ENCODE measurements at places on chromosomes 7 and 10.

DNA sequence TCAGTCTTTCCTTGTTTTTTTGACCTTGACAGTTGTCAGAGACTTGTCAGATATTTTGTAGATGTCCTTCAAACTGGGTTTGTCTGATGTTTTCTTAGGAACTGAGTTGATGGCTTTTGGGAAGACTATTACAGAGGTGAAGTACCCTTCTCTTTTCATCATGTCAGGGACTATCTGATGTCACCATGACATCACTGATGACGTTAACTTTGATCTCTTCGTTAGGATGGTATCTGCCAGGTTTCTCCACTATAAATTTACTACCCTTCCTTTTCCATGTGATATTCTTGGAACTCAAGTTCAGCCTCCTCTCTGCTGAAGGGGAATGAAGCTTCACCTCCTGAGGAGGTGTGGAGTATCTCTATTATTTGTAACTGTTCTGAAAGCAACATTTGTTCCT lies 78.5 kb downstream of the SUGCT start:
- DNase-seq: no peak

GRCh38 chr7:98640375-98640774 lies 23.3 kb downstream of the NPTX2 start:
- no peak for DNase-seq

DNA sequence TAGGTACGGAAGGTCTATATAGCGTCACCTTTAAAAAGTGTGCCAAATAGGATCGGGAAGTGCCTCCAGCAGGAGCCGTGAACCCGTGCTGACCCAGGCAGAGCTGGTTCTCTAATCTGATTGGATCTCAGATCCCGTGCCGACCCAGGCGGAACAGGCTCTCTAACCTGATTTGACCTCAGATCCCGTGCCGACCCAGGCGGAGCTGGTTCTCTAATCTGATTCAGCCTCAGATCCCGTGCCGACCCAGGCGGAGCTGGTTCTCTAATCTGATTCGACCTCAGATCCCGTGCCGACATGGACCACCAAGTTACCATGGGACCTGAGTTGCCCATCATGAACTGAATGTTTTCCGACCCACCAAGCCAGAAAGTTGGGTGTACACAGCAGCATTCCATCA lies 463.9 kb downstream of the PTPRN2 start:
- DNase-seq: no peak

DNA sequence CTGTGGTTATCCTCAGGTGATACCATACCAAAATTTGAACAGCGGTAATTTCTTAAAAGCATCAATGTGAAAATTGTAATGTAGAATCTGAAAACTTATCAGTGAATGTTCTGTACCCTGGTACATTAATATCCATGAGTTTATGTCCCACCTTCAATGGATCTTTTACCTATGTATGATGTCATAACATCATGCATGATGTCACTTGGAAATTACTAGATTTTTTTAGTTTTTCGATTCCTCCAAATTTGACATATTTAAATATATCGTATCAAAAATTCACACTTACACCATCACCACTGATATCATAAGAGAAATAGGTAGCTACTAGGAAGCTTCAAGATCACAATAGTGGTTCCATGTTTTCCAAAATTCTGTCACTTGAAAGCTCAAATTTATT lies 95.0 kb upstream of the AKR1E2 start:
- no peak for DNase-seq

GRCh38 chr10:92699518-92700381 lies 10.0 kb downstream of the HHEX start:
- no peak for DNase-seq

DNA sequence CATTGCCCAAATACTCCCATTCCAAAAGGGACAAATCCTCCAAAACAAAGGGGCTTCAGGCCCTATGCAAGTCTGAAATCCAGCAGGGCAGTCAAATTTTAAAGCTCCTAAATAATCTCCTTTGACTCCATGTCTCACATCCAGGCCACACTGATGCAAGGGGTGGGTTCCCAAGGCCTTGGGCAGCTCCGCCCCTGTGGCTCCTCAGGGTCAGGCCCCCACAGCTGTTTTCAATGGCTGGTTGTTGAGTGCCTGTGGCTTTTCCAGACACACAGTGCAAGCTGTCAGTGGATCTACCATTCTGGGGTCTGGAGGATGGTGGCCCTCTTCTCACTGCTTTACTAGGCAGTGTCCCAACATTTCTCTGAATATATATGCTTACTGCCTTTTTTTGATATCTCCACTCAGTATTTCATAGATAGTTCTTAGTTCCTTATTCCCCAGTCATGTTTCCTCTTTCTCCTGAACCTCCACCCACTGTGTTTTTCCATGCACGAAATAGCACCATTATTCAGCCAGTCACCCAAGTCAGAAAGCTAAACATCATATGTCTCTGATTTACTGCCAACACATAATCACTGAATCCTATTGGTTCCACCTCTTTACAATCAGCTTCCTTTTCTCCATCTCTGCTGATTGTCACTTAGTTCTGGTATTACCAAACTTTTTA lies 172.6 kb upstream of the CACNA2D1 start:
- no peak for DNase-seq

- no peak for DNase-seq
Observed at GRCh38 chr10:112966194-112966855, 16.3 kb downstream of the TCF7L2 start.

DNA sequence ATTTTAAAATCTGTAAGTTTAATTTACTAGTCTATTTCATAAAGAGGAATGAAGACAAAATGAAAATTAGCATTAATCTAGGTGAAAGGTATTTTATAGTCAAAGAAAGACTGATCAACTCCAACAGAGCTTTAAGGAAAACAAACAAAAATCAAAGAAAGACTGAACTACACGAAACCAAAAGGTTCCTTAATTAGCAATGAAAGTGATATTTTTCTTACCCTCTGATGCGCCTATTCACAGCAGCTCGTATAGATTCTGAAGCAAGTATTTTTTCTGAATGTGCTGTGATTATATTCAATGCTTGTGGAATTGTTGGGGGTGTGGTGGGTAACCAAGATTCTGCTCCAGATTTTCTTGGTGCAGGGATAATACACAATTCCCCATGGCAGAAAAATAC lies 11.8 kb downstream of the ECD start:
- no peak for DNase-seq

DNA sequence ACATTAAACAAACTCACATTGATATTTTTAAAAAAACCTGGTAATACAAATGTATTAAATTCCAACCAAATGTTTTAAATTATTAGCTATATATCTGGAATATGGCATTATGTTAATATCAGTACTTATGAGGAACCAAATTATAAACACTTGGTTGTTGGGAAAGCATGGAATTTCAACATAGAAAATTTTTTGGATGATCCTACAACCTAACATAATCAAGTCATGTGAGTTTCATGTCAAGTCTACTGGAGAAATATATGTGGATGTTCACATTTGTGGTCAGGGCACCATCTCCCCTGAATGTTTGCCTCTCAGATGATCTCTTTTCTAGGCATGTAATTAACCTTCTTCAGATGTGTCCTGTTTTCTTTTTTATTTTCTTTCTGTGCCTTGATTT lies 5.2 kb upstream of the POT1 start:
- DNase-seq: no peak

GRCh38 chr10:101165736-101166135 lies 34.6 kb downstream of the TLX1 start:
- DNase-seq: no peak

DNA sequence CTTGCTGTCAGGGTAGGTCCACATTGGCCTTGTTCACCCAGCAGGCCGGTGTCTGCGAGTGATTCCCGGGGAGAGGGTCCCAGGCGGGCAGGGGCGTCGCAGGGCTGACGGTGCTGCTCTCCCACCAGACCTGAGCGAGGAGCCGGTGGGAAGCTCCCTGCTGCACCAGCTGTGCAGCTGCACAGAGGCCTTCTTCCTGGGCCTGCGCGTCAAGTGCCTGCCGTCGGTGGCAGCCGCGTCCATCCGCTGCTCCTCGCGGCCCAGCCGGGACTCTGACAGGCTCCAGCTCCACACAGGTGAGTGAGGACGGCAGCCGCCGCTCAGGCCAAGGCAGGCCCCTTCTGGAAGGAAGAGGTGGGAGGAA lies 14.6 kb downstream of the AMZ1 start:
- DNase-seq: no peak

DNA sequence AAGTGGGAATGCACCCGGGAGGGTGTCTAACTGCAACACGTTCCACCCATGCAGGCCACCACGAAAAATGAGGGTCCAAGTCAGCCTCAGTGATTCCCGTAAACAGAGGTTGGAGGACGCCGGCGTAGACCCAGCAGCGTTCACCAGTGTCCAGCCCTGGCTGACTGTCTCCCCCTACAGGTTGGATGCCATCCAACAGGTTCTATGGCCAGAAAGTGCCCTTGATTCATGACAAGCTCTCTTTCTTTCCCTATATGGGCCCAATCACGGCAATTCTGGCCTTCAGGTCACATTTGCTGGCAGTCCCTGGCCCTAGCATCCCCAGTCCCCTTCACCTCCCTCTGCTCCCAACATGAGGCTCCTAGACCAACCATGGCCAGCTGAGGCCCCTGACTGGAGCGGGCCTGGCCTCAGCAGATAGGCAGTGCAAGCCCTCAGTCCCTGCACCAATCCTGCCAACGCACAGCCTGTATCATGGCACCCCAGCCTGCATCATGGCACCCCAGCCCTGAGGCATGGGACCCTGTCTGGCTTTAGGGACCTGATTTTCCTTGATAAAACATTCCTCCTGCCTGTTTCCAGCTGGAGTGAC lies 227.4 kb downstream of the GRID1 start:
- DNase-seq: no peak

DNA sequence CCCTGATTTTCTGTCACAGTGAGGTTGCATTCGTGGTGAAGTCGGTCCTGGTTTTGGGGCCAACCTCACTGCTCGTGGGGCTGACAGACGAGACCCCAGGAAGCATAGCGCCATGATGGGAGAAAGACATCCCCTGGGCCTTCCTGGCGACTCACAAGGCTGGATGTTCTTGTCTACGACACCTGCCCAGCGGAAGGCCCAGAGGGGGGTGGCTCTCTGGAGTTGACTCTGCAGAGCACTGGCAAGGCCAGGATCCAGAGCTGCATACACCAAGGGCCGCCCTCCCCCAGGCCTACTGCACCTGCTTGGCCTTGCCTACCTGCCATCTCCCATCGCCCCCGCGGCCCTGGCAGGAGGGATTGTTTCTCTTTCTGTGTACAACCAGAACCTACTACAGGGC lies 608.9 kb downstream of the PTPRN2 start:
- DNase-seq: no peak

GRCh38 chr10:72261784-72262404 lies 11.8 kb upstream of the DDIT4 start:
- DNase-seq: peak; percentile 30

- DNase-seq: no peak
Observed at GRCh38 chr7:9200626-9201025, 767.2 kb downstream of the NXPH1 start.

DNA sequence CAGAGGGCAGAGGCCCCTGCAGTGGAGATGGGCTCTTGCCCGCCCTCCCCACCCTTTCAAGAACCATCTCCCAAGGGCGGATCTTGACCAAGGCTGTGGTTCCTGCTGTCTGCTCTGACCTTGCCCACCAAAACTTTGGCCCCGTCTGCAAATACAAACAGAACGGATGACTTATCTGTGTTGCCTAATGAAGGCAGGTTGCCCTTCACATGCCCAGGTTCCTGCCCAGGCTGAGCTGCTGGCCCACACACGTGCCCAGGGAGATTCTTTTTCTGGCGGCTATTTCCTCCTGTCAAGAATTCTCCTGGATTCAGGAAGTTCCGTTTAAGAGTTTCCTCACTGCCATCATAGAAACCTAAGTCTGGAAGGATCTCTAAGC lies 78.3 kb downstream of the PROSER2 start:
- no peak for DNase-seq

DNA sequence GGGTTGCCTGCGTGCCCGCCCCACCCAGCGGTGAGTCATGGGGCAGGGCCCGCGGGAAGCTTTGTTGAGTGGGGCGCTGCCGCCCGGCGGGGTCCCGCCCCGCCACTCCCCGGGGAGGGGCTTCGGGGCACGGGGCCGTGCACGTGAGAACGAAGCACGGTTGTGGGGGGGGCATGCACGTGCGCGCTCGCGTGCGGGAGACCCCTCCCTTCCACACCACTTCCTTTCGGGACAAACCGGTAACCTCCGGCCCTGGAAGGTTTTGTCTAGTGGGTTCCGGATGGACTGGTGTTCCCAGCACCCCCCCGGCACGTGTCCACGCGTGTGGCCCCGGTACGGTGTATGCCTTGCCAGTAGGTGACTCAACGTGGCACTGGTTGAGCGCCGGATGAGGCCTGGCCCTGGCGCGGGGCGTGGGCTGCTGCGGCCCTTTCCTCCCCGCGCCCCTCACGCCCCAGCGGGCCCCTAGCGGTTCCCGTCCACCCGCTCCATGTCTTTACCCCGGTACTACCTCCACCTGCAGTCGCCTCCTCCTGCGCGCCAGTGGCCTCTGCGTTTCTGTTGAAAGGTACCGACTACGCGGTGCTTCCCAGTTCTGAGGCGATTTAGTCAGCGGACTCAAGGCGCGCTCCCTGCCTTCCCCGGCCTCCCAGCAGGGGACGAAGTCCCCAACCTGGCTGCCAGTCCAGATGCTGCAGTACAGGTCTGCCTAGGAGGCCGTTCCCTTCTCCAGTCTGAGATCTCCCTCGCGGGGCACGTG lies 3.1 kb downstream of the ADIRF start:
- peak; percentile 91 for DNase-seq

GRCh38 chr7:26202019-26202990 lies 760 bp downstream of the CBX3 start:
- peak; percentile 43 for DNase-seq

DNA sequence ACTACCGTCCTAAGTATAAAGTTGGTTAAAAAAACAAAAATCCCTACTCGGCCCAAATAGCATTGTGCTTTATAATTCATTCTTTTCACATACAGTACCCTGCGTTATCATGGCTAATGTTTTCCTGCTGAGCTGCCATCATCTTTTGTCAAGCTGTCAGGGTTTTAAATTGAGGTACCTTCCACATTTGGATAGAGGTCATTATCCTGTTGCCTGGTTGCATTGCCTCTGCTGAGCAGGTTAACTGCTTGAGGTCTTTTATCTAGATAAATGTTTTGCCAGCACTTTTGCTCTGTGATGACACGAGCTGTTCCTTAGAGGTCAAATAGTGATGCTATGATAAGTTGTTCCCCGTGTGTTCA lies 94.4 kb upstream of the FZD1 start:
- no peak for DNase-seq

GRCh38 chr7:103989200-103989784 lies at the start of gene RELN:
RELN (minus strand) TSS chr7:103989658; CDS start chr7:103989356, 302 bp downstream.
- no peak for DNase-seq

DNA sequence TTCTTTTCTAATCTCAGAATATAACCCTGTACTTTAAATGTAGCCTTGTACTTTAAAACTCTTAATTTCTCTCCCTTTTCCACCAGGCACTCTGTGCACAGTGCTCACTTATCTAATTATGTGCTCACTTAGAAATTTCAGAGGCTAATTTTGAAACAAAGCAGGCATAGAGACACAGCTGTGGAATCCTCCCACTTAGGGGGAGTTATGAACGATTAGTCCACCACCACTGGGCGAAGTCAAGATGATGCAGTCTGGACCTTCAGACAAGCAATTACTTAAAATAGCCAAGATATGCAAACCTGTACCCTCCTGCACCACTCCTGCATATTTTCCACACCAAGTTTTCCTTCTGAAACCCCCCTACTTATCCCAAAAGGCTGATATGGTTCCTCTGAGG lies 143.0 kb downstream of the STK31 start:
- DNase-seq: no peak

- no peak for DNase-seq
Observed at GRCh38 chr7:134246347-134246746, 70.4 kb downstream of the SLC35B4 start.

All from CD4-positive, alpha-beta T cell treated with Interleukin-15 for 4 hours (primary cell).